ENCODE measurements at places on chromosomes 13 and 19.

DNA sequence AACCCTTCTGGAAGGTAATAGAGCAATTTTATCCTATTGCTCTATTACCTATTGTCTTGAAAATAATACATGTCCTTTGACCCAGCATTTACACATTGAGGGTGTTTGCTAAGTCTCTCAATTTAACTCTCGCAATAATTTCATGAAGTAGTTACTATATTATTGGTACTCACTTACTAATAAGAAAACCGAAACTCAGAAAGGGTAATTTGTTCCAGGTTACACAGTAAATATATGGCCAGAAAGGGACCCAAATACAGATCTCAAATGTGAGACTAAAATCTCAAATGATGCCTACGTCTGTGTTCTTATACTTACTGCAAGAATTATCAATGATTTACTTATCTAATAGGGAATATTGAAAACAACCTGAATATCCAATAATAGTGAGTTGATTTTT, 29.7 kb upstream of the FAM216B start:
- DNase-seq: no peak

GRCh38 chr19:11578258-11579142, 1.1 kb upstream of the ACP5 start:
- no peak for DNase-seq

- no peak for DNase-seq
These were observed 1.5 kb downstream of the OR10H1 start for GRCh38 chr19:15813916-15814315.

- no peak for DNase-seq
These were observed 24.1 kb downstream of the ADGRL1 start for GRCh38 chr19:14181906-14182305.

- peak; percentile 43 for DNase-seq
These were observed 20.0 kb upstream of the ZDHHC20 start for GRCh38 chr13:21478881-21479808.

DNA sequence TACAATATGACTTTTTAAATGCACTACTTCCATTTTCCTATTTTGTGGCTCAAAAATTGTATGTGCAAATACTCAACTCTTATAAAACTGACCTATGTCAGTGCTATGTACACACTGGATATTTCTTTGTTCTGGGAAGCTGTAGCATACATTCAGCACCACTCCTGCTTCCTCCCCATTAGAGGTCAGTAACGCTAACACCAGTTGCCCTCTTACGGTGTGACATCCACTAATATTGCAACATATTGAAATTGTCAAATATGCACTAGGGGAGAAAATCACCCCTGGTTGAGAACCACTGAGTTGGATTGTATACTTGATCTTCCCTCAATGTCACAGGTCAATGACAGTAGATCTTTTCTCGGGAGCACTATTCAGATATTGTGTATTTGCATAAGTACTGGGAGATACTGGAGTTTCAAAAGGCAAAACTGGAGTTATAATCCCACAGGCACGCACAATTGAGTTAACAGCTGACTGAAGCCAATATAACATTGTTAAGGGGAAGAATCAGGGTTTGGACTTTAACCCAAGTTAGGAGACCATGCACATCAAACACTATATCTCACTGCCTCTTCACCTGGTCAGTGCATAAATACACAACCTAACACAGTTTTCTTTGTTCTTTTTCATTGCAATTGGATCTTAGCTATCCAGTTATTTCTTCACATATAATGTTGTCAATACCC, 1276.5 kb upstream of the MIR17HG start:
- DNase-seq: no peak

DNA sequence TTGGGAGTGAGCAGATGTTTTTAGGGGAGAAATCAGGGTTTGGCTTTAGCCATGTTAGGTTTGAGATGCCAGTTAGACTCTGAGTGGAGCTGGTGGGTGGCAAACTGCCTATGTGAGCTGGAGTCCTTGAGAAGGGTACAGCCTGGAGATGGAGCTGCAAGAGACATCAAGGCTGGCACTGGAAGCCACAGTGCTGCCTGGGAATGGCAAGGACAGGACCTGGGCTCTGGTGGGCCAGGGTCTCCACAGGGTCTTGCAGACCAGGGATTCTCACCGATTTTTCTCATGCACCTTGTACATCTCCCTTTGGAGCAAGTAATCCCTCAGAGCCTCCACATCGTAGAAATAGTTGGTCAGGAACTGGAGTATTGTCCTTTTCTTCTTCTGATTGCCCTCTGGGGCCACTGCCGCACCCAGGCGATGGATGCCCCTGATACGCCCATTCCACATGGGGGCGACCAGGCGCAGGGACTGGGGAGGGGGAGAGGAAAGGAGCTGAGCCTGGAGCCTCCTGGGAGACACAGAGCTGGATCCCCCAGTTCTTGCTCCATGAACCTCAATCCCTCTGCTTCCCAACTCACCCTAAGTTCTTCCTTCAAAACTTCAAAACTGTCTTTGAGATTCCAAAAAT, 1.7 kb downstream of the DMAC2 start:
- no peak for DNase-seq

GRCh38 chr13:97108530-97108900, 113.6 kb upstream of the MBNL2 start:
- no peak for DNase-seq

DNA sequence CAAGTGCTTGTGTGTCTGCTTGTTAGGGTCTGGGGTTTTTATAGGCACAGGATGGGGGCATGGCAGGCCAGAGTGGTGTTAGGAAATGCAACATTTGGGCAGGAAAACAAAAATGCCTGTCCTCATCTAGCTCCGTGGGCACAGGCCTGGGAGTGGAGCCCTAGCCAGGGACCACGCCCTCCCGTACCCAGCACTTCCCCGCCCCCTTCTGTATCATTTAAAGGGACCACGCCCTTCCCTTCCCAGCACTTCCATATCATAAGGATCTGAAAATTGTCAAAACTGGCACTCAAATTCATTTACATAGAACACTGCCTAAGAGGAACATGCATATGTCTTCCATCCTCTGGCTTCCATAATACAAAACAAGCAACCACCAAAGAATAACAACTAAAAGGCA, 185.8 kb downstream of the B3GLCT start:
- DNase-seq: no peak

DNA sequence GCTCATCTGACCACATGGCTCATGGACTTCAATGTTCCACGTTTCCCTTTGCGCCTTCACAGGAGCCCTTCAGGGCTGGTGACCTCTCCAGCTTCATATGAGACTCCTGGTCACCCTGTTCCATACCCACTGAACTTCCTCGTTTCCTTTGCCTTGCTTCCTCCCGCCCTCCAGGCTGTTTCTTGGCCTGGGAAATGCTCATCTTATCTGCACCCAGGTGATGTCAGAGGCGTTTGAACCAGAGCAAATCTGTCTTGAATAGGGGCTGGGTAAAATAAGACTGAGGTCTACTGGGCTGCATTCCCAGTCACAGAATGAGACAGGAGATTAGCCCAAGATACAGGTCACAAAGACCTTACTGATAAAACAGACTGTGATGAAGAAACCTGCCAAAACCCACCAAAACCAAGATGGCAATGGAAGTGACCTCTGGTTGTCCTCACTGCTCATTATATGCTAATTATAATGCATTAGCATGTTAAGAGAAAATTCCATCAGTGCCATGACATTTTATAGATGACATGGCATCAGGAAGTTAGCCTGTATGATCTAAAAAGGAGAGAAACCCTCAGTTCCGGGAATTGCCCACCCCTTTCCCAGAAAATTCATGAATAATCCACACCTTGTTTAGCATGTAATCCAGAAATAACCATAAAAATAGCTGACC, 102.7 kb downstream of the DCLK1 start:
- DNase-seq: no peak

DNA sequence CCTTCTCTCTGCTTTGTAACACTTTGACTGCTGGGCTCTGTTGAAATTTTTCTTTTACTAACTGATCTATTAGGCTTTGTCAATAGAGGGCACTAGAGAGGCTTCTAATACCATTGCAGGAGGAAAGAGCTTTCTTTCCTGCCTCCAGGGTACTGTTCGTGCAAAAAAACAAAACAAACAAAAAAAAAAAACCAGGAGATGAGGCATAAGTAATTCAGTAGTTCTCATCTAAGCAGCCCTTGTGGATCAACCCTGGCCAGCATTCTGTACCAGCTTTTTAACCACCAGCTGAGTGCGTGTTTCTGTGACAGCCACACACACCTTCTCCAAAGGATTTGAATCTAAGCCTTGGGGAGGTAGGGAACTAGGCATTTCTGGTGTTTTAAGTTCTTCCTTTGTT, 1707.6 kb upstream of the SLC10A2 start:
- no peak for DNase-seq

DNA sequence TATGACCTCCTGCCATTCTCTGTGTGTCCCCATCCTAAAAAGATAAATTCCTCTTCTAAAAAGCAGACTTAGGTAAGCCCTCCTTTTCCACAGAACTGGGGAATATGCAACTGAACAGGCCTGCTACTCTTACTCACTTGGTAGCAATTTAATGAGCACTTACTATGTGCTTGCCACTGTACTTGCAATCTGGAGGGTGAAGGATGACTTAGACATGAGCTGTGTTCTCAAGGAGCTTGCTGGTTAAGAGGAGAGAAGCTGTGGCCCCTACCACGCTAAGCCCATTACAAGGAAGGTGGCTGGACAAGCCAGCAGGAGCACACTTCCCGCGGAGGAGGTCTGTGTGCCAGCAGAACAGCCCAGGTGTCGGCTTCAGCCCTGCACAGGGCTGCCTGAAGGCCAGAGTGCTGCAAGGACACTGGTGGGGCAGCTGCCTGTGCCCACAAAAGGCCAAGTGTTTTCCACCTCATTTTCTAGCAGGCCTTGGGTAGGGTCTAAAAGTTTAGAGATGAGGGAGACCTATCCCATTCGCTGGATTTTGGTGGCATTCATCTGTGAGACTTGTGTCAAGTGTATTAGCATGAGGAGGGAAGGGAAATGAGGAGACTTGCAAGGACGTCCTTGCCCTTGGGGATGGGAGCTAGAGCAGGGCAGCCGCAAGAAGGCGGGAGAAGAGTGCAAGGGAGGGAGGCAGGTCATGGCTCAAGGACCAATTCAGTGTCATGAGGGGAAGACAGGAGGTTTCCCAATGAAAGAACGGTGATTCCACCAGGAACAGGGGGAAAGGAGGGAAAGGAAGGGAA, 52.0 kb downstream of the COL4A1 start:
- DNase-seq: no peak

- no peak for DNase-seq
These were observed 13.2 kb downstream of the AP3D1 start for GRCh38 chr19:2138061-2138728.

- DNase-seq: peak; percentile 9
These were observed 929 bp upstream of the TNFSF13B start for GRCh38 chr13:108268466-108269112.

DNA sequence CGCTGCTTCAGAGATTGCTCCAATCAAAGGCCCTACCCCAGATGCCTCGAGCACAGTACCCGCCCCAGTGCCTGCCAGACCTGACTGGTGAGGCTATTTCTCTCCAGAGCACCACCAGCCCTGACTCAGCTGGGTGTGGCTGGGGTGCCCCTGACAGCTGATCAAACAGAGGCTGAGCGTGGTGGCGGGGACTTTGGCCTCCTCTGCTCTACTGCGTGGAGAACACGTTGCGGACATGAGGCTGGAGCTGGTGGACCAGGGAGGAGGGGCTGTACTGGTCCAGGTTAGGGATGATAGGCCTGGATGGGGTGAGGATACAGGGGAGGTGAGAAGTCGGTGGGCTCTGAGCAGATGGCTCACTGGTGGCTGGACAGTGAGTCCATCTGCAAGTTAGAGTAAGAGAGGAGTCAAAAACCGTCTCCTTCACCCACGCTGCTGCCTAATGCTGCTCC, 3.5 kb upstream of the DOCK6 start:
- DNase-seq: no peak

- no peak for DNase-seq
These were observed 6.8 kb upstream of the ZNRF4 start for GRCh38 chr19:5448374-5448773.

DNA sequence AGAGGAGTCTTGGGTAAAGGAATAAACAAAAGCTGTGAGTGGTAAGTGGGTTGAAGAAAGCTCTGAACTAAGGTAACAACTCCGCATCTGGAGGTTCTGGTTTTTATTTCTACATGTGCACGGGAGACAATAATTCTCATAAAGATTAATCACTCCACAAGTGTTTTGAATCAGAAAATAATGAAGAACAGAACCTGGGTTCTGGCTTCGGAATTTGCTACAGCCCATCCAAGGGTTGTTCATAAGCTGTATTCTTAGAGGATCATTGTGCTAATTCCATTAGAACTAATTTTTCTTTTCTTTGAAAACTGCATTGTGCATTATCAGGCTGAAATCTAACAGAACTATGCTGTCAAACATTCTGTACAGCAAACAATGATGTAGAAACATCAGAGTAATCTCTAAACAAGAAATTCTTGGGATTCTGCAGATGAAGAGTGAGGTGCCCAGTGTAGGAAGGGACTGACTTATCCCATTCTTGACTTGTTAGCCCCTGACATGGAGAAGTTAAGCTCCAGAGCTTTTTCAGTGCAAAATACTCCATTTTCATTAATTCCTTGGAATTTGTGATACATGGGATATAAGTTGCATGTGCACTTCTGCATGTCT, 368.2 kb downstream of the COG6 start:
- no peak for DNase-seq

GRCh38 chr19:55304279-55304978, 20.6 kb downstream of the BRSK1 start:
- DNase-seq: no peak

DNA sequence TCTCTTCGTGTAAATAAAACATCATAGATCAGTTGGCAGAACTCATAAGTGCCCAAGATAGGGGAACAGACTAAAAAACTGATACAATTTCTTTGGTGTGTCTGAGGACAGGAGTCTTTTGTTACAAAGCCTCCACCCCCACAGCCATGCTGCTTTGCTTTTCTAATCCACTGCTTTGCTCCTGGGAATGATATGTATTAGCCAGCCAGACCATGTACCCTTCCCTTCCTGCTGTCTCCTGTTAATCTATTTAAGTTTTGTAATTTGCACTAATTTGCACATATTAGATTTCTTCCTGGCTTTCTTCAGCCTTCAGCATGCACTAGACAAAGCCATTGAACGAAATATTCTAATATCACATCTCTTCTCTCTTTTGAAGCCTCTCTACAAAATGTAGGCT, 130.5 kb downstream of the MAB21L1 start:
- no peak for DNase-seq

- DNase-seq: no peak
These were observed 340.7 kb upstream of the HTR2A start for GRCh38 chr13:47237571-47237970.
